MG63 (cell line): ENCODE measurements at places on chromosomes 5 and 9.

DNA sequence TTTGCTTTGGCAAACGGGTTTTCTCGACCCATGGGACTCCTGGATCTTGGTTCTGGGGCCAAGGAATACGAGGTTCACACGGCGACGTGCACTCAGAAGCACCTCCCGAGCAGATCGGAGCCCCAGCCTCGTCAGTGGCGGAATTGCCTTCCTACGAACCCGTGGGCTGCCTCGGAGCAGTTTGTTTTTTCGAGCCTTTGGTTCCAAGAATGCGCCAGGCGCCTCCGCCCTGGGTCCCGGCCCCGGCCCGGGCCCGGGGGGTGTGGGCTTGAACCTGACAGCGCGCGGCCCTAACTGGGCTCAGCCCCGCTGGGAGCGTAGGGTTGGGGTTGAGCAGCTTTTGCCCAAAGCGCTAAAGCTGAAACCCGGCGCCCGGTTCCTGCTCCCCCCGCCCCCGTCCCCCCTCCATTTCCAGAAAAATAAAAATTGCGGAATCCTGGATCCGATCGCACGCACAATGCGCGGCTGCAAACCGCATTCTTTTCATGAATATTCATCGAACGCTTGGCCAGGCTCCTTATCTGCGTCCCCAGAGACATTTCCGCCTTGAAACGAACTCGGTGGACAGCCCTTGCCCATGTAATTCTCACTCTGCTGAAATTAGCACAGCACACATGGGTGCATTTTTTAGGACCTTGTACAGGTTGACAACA is 1.0 kb downstream of the BASP1 start:
- peak; percentile 69 for DNase-seq

GRCh38 chr5:91416491-91416890 is 33.4 kb upstream of the ARRDC3 start:
- DNase-seq: no peak

- DNase-seq: peak; percentile 94
Observed at GRCh38 chr5:22372376-22372775, 480.8 kb downstream of the CDH12 start.

- DNase-seq: no peak
Observed at GRCh38 chr5:74822288-74822687, 43.9 kb downstream of the FAM169A start.

DNA sequence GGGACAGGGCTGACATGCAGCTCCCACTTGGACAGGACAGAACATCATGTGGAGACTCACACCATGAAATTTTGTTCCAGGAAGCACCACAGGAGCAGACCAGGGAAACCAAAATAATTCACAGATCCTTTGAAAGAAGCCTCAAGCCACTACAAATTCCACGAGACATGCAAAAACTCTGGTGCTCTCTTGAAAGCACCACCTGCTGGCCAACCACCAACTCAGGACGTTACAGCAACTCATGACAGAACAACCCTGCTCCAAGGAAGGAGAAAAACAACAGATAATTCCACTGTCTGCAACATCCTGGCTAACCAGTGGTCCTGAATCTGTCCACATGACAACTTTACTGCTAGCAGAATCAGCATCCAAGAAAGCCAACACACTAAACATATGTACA is 516.0 kb downstream of the SPATA31D1 start:
- DNase-seq: no peak

DNA sequence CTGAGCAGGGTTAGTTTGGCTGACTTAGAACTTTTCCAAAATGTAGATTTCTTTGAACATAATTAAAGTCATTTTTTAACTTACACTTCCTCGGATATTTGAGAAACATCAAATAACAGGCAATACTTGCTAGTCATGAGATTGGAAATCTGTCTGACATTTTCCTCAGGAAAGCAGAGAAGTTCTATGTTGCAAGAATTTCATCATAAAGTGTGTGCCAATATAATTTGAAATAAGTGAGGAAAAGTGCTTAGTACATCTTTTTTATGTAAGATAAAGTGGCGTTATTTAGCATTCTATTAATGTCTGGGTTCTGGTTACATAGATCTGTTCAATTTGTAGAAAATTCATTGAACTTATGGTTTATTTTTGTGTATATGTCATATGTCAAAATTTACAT is 48.7 kb upstream of the C5orf47 start:
- DNase-seq: no peak

- DNase-seq: no peak
Observed at GRCh38 chr9:101859620-101860019, 121.2 kb upstream of the GRIN3A start.
